ENCODE measurements at places on chromosomes 12 and 14. TPM values are rescaled to one million over a fixed set of nuclear protein-coding genes. Genes with fewer than 3 reads are reported as not detected.

The VWF gene
- not detected for total RNA-seq

The GDF11 gene
- total RNA-seq: 5.0 TPM

The PRKAG1 gene
- 70.3 TPM for total RNA-seq

The GALNT8 gene
- 0.50 TPM for total RNA-seq

The KERA gene
- not detected for total RNA-seq

GRCh38 chr12:110948041-110948440 is 27.7 kb upstream of the MYL2 start:
- no peak for DNase-seq
- H3K4me3 ChIP-seq: no peak overlapping the region
- no peak overlapping the region for H3K27ac ChIP-seq
- H3K36me3 ChIP-seq: no peaks in the 10 kb centered on the region
- no peaks in the 10 kb centered on the region for H3K4me1 ChIP-seq

GRCh38 chr14:73091044-73091443 is 32.7 kb downstream of the RBM25 start:
- no peak overlapping the region for H3K4me3 ChIP-seq
- no peaks in the 10 kb centered on the region for H3K27me3 ChIP-seq
- peaks cover 14% of the 10 kb centered on the region for H3K36me3 ChIP-seq

- H3K36me3 ChIP-seq: no peaks in the 10 kb centered on the region
- H3K27ac ChIP-seq: no peak overlapping the region
- no peaks in the 10 kb centered on the region for H3K27me3 ChIP-seq
Observed at GRCh38 chr14:52835122-52835903, 43.9 kb upstream of the GNPNAT1 start.

GRCh38 chr12:3662521-3662921 is 90.4 kb downstream of the CRACR2A start:
- no peak overlapping the region for H3K4me3 ChIP-seq
- no peaks in the 10 kb centered on the region for H3K4me1 ChIP-seq
- peak overlapping the region; percentile 1 for H3K27ac ChIP-seq
- peaks cover 50% of the 10 kb centered on the region for H3K36me3 ChIP-seq

- no peak overlapping the region for H3K27ac ChIP-seq
- no peak for DNase-seq
- H3K4me1 ChIP-seq: peaks cover 8% of the 10 kb centered on the region
- no peaks in the 10 kb centered on the region for H3K36me3 ChIP-seq
- peaks cover 10% of the 10 kb centered on the region for H3K27me3 ChIP-seq
Observed at GRCh38 chr12:52423661-52424500, 10.3 kb downstream of the KRT75 start.

DNA sequence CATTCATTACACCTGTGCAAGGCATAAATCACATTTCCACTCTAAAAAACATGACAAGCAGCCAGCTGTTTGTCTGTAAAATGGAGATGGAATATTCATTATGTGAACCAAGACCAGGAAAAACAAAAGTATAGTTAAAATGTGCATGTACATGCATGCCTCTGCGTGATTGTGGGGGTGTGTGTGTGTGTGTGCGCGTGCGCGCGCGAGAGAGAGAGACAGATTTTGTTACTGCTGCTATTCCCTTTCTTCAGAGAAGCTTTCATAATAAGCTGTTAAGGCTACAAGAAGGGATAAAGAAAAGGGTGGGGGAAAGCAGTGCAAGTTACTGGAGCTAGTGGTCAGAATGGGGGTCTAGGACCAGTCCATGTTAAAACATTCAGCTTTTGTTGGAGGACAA is 430.3 kb downstream of the NAV3 start:
- no peak overlapping the region for H3K27ac ChIP-seq
- H3K27me3 ChIP-seq: no peaks in the 10 kb centered on the region
- no peak for DNase-seq
- H3K4me1 ChIP-seq: no peaks in the 10 kb centered on the region
- no peak overlapping the region for H3K4me3 ChIP-seq

DNA sequence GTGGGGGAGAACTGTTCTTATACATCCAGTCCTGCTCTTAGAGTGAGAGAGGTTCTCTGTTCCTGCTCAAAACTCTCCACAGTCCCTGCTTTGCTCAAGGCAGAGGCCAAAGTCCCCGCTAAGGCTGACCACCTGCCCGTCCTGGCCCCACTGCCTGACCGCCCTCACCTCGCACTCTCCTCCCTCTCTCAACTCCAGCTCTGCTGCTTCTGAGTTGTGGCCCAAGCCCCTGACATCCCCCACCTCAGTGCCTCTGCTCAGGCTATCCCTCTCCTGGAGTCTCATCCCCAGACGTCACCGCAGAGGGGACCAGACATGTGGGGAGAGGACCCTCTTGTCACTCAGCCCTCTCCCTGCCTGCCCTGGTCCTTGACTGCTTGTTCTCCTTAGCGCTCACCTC is 110.6 kb downstream of the CALM1 start:
- no peak overlapping the region for H3K4me3 ChIP-seq
- H3K36me3 ChIP-seq: no peaks in the 10 kb centered on the region
- H3K27ac ChIP-seq: no peak overlapping the region
- peaks cover 23% of the 10 kb centered on the region for H3K27me3 ChIP-seq
